ENCODE measurements at places on chromosomes 6 and 20.

GRCh38 chr6:136784910-136785746 is 7.1 kb downstream of the MAP3K5 start:
- peak; percentile 74 for DNase-seq

- no peak for DNase-seq
Observed at GRCh38 chr6:28742668-28743270, 181.0 kb downstream of the TRIM27 start.

DNA sequence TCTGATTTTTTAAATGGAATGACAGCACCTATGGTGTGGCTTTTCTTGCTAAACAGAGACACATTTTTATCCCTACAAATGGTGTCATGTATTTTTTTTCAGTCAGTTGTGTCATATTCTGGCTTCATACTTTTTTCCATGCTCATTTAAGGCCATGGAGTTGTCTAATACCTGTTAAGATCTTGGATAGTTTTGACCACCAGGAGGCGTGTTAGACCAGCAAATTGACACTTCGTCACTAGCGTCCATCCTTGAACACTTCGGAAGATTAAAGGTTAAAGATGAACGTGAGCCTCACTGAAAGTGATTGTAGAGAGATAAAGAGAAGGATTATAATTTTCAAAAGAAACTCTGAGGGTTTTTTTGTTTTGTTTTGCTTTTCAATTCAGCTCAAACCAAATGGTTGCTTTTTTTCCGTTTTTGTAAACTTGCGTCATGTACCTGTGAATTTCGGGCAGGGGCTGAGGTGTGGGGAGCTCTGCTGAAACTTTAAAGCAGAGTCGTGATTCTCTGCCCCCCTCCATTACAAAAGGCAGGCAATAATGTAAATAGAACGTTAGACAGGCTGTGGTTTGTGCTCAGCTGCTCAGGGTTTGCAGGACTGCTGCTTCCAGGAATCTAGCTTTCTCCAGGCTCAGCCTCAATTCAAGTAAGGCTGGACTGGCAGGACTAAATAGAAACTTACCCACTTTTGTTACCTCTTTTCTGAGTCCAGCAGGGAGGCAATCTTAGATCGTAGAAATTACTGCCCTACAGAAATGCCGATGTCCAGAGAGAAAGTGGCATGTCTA is 245.1 kb downstream of the FOXA2 start:
- DNase-seq = no peak

DNA sequence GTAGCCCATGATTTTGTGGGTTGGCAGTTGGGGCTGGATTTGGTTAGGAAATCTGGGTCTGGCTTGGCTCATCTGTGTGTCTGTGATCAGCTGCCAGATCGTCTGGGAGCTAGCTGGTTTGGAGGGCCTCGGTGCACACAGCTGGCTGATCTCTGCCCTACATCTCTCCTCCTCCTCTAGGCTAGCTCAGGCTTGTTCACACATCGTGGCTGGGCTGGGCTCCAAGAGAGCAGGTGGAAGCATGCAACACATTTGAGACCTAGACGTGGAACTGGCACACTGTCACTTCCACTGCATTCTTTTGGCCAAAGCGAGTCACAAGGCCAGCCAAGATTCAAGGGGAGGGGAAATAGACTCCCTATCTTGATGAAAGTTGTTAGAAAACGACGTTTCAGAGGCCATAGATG is 15.9 kb downstream of the NDUFAF5 start:
- DNase-seq = peak; percentile 96

- DNase-seq = no peak
Observed at GRCh38 chr20:8735674-8736073, 333.2 kb upstream of the PLCB4 start.

DNA sequence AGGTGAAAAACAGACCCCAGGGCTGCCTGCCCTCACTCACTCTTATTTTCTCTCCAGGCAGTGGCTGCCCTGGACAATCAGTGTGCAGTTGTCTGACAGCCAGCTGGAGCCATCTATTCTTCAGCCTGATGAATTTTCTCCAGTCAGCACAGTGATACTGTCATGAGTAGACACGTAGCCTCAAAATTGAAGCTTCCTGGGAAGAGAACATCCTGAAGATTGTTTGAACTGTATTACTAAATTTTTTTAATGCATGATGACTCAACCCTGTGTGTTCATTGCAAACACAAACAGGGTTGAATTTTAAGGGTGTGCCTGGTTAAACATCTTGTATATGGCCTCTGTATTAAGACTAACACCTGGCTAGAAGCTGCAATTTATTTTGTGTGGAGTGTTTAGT is 49.8 kb upstream of the STXBP5 start:
- DNase-seq = no peak

- DNase-seq = no peak
Observed at GRCh38 chr6:87075168-87075567, 19.7 kb downstream of the CGA start.

DNA sequence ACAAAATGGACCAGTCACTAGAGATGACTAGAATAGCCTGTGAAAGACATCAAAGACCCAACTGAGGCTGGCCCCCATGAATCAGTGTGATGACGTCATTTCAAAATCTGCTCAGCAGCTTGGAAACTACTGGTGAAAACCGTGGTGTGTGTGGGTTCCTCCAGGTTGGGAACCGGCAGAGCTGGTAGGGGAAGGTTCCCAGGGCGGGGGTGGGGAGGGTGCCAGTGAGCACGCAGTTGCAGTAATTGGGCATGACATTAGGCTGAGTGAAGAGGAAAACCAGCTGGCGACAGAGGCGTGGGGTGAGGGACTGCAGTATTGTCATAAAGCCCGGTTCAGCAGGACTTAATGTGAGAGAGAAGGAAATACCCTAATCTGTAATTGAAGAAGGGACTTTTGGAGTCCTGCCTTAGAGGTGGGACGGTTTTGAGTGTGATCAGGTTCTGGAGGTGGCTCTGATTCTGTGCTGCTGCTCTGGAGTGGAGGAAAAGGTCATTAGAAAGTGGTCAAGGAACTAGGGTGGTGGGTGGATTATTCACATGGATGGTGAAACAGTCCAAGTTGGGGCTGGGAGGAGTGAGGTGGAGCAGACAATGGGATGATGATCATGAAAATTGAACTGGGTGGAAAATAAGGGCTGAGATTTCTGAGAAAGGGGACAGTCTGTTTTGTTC is 52.0 kb upstream of the MTHFD1L start:
- DNase-seq = no peak

DNA sequence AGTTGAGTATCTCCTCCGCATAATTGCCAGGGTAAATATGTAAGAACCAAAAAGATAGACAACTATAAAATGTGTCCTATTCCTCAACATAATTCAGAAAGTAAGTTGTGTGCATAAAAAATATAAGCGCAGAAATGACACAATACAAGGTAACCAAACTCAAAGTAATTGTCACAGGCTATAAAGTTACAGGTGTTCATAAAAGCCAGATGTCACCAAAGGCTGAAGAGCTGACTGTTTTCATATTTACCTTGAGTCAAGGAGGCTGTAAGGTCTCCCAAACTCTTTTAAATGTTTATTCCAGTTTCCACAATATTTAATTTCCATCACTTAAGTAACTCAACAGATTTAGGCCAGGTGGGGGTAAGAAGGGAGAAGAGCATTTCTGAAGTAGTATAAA is 192.2 kb upstream of the MARCKS start:
- DNase-seq = no peak
